ENCODE measurements at places on chromosomes 2 and 18.

GRCh38 chr2:62344472-62344871, 148.6 kb downstream of the B3GNT2 start:
- no peak overlapping the region for H3K4me3 ChIP-seq
- H3K27me3 ChIP-seq, result no peaks in the 10 kb centered on the region
- H3K36me3 ChIP-seq, result no peaks in the 10 kb centered on the region
- peaks cover 5% of the 10 kb centered on the region for H3K4me1 ChIP-seq
- no peak overlapping the region for H3K27ac ChIP-seq

DNA sequence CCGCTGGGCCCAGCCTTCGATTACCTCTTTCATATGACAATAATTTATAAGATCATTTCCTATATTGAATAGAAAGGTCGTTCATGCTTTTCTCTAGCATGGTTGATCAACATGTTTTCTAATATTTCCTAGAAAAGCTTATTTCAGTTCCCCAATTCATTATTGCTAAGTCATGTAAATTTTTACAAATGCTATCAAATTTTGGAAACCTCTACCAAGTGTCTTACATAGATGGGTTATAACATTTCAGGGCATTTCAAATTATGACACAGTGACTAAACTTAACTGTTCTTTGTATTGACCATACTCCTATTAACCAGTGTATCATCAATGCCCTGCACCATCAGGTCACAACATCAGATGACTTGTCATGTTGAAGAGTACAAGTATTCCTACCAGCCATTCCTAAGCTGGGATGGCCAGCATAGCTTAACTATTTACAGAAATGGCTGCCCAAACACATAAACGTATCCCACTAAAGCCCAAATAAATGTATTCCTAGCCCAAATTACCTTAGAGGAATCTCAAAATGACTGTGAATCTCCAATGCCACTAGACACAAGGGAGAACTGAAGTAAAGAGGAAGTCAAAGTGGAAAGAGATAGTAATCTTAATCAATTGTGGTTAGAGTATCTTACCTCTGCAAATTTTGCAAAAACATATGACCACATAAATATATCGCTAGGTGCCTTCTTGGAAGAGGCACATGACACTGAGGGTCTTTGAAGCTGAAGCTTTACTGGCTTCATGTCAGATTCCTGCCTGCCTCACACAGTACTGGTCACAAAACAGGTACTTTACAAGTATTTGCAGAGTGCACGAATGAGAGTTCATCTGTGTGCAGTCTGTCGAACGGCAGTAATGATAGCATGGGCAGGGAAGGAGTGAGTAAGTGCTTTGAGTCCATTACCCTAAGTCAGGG, 87.3 kb upstream of the TLK1 start:
- no peaks in the 10 kb centered on the region for H3K36me3 ChIP-seq
- H3K4me1 ChIP-seq, result no peaks in the 10 kb centered on the region
- H3K27ac ChIP-seq, result no peak overlapping the region
- DNase-seq, result no peak
- no peak overlapping the region for H3K4me3 ChIP-seq

DNA sequence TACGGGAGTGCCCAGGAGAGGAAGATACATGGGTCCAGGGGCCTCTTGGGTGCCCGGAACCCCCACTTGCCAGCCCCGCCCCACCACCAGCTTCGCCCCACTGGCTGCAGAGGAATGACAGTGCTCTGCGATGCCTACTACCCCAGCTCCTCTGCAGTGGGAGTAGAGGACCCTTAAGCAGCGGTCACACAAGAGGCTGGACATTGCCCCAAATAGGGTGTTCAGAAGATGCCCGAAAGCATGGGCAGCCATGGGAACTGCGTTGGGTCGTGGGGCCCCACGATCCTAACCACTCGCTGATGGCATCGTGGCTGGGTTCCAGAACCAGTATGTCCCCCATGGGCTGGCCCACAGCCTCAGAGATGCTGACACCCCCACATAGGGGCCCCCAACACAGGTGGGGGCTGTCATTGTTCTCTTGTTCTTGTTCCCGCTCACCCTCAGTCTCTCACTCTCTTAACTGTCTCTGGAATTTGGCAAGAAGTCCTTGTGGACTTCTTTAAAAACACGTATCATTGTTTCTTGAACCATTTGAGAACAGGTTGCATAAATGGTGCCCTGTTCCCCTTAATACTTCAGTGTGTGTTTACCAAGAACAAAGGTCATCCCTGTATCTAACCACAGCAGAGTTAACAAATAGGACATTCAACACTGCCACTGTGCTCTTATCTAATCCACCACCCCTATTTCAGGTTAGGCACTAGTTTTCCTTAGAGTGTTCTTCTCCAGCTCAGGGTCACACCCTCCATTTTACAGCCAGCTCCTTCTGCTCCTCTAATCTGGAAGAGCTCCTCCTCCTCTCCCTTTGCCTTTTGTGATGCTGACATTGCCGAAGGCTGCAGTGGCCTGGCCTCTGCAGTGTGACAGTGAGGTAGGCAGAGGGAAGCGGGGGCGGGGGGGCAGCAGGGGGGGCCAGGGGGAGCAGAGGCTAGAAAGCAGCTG, 76.3 kb downstream of the STPG4 start:
- H3K27ac ChIP-seq, result no peak overlapping the region
- H3K4me1 ChIP-seq, result peaks cover 39% of the 10 kb centered on the region
- peaks cover 22% of the 10 kb centered on the region for H3K36me3 ChIP-seq
- DNase-seq, result no peak

GRCh38 chr2:189221811-189222467, 42.4 kb upstream of the COL5A2 start:
- no peaks in the 10 kb centered on the region for H3K36me3 ChIP-seq
- peak; percentile 30 for DNase-seq
- no peaks in the 10 kb centered on the region for H3K27me3 ChIP-seq
- H3K27ac ChIP-seq, result no peak overlapping the region

DNA sequence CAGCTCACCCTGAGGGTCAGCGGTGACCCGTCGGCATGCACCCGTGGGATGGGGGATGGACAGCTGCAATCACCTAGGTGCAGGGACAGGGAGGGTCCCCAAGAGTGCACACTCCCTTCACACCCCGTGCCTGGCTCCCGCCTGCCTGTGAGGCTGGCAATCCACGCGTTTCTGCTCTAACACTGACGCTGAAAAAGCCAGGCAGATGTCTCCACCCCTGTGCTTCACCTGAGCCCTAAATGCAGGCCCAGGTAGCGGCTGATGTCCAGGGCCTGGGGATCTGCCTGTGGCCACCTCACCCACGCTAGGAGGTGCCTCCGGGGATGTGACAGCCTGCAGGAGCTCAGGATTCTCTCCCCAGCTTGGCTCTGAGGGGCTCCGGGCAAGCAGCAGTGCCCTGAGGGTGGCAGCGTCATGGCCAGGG, 212.0 kb upstream of the SALL3 start:
- DNase-seq, result no peak
- H3K36me3 ChIP-seq, result no peaks in the 10 kb centered on the region
- no peak overlapping the region for H3K4me3 ChIP-seq
- no peak overlapping the region for H3K27ac ChIP-seq
- H3K27me3 ChIP-seq, result no peaks in the 10 kb centered on the region
- no peaks in the 10 kb centered on the region for H3K4me1 ChIP-seq

GRCh38 chr2:204170411-204170810, 233.8 kb downstream of the ICOS start:
- no peaks in the 10 kb centered on the region for H3K36me3 ChIP-seq
- H3K4me1 ChIP-seq, result no peaks in the 10 kb centered on the region
- H3K4me3 ChIP-seq, result no peak overlapping the region
- peaks cover 12% of the 10 kb centered on the region for H3K27me3 ChIP-seq

DNA sequence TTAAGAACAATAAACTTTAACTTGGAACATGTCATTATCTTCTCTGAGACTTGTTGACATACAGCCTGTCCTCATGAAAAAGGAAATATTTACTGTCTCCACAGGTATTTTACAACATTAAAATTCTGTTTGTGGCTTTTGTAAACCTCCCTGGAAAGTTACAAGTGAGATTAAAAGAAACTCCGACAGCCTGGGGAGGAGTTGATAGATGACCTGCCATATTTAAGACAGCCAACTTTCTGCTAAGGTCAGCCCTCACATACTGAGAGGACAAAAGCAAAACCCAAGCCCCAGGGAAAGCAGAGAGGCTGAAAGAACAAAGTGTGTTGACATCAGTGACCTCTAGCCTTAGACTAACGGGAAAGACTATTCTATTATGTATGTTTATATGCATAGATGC, 350.2 kb downstream of the RIT2 start:
- DNase-seq, result no peak
- H3K27me3 ChIP-seq, result no peaks in the 10 kb centered on the region
- H3K27ac ChIP-seq, result no peak overlapping the region
- H3K4me1 ChIP-seq, result no peaks in the 10 kb centered on the region
- no peak overlapping the region for H3K4me3 ChIP-seq
- H3K36me3 ChIP-seq, result no peaks in the 10 kb centered on the region

Measured in mesenchymal stem cell (in vitro differentiated cells and primary cell).